Effector CD4-positive, alpha-beta T cell (primary cell): ENCODE measurements at places on chromosomes 16 and 17.
A peak's percentile ranks its signal among the peaks of the same experiment; 100 is the strongest.

DNA sequence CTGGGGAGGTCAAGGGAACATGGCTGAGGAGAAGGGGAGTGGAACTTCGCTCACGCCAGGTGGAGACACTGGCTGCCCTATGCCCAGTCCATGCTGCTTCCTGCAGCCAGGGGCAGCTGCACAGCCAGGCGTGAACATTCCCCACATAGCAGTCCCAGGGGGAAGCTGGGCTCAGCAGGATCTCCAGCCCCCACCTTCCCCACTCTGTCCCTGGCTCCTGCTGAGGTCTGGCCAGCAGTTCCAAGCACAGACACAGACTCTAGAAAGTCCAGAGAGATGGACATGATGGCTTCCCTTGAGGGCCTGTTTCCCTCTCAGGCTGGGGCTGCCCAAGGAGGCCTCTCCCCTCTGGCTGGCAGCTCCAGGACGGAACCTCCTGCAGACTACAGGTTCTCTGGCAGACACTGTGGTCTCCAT lies 9.3 kb downstream of the JUP start:
- no peak for DNase-seq

GRCh38 chr16:85825326-85825725 lies 25.8 kb downstream of the COX4I1 start:
- no peak for DNase-seq

GRCh38 chr17:48149787-48150463 lies 42.4 kb downstream of the SNX11 start:
- no peak for DNase-seq

- DNase-seq = no peak
Measured at GRCh38 chr17:614653-615546, 99.7 kb downstream of the VPS53 start.

GRCh38 chr16:27230562-27231001 lies 27.3 kb downstream of the KDM8 start:
- DNase-seq = peak; percentile 66

DNA sequence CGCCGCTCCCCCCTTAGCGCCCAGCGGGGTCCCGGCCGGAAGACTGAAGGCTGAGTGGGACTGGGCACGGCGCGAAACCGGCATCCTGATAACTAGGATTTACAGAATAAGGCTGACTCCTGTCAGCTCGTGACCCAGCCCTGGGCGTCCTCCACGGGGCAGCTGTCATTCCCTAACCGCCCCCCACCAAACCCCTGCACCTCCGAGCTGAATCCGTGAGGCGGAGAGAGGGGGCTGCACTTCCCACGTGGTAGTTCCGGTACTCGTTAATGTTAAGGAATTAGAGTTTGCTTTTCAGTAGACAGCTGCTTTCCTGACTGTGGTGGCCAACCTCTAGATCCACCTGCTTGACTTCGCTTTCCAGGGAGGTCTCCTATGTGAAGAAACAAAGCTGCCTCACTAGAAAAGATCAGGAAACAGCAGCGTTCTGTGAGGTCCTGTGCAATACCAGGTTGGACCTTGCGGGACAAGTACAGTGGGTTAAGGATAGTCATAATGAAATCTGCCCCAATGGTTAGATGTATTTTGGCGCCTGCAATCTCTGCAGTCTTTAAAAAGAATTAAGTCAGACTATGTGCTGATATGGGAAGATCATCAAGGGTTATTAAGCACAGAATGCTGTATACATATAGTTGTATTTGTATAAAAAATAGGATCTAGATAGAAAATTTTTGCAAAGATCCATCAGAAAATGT lies 1.1 kb upstream of the WBP2 start:
- DNase-seq = no peak
